ENCODE measurements at places on chromosomes 11 and 22.

DNA sequence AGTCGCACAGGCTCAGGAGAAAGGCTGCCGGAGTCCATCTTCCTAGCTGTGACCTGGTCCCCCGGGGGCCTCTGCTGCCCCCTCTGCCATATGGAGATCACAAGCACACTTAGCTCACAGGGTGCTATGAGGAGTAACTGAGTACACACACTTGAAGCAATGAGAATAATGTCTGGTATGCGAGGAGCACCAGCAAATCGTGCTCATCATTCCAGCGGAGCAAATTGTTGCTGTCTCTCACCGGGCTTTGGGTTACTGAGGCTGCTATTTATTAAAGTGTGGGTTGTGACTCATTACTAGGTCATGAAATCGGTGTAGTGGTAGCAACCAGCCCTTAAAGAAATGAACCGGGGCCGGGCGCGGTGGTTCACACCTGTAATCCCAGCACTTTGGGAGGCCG is 48.1 kb upstream of the EIF3D start:
- no peak for DNase-seq

- no peak for DNase-seq
These were observed 217.4 kb downstream of the SBF2 start for GRCh38 chr11:10076458-10077141.

DNA sequence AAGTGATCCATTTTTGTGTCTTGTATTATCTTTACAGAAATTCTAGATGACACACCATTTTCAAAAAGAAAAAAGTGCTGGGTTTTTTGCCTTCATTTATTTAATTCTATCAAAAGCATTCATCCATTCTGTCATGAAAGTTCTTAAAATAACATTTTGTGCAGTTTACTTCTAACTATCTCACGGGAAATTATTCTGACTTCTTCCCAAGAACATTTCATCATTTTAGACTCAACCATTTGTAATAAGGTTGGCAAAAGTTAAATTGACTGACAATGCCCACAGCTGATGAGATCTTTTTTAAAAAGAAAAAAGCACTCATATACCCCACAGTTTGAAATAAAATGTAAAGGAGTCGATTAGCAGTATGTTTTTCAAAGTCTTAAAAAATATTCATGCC is 68.5 kb downstream of the SBF2 start:
- no peak for DNase-seq

DNA sequence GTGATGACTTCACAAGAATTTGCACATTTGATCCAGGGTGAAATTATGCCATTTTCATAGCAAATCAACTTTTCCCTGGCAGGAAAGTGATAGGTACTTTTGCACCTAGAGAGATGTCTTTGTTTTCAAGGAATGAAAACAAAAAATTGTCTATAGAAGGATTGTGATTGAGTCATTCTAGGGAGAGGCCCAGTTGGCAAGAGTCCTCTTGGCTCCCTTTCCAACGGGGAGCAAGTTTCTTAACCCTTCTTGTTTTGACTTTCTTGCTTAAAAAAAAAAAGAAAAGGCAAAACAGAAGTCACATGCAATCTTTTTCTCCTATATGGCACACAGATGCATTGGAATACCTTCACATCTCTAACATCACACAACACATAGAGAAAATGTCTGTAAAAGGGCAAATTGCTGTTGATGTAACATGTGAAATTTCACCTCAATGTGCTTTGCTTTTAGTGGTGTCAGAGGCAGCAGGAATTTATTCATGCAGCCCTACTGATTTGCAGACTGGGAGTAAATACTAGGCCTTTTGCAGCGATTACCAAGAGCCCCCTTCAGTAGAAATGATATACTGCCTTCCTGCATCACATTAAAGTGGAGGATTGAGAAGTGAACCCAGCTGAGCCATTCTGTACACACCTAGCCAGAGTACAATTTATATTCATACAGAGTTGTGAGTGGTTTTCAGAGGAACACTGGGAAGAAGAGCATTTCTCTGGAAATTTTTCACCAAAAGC is 290.7 kb upstream of the MPPED2 start:
- DNase-seq = no peak
